ENCODE measurements at places on chromosomes 1 and 21.

DNA sequence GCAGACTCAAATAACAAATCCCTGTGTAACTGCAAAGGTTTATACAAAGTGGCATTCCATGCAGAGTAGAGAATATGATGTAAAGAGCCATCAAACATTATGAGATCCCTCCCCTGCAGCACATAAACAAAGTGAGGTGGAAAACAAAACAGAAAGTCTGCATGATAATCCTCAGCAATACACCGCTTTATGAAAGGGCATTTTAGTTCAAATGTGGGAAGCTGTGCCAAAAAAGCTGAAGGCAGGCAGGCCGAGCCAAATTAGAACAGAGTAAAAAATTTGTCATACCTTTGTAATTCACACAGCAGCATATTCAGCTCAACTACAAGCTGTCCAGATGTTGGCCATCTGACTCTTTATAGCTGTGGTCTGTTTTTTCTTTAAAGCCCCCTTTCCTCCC, 113.5 kb downstream of the LHX9 start:
- no peak for DNase-seq

- no peak for DNase-seq
Observed at GRCh38 chr1:65470766-65471165, 50.3 kb downstream of the LEPR start.

- no peak for DNase-seq
Observed at GRCh38 chr1:174871886-174872285, 127.9 kb upstream of the CACYBP start.

DNA sequence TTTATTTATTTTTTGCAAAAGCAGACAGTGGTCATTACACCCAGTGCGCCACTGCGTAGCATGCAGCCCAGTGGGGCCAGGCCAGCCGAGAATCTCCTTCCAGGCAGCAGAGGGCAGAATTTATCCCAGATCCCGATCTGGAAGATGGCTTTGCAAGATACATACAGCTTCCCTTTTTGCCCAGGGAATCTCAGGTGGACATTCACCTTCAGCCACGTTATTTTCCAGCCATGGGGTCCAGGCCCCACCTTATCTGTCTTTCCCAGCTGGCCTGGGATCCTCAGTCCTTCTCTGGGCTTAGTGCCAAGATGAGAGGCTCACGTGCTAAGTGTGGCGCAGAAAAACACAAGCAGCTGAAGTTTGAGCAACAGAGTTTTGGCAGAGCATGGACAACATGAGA, 123.6 kb downstream of the AJAP1 start:
- DNase-seq, result no peak

GRCh38 chr1:181647314-181648035, 164.2 kb downstream of the CACNA1E start:
- no peak for DNase-seq

DNA sequence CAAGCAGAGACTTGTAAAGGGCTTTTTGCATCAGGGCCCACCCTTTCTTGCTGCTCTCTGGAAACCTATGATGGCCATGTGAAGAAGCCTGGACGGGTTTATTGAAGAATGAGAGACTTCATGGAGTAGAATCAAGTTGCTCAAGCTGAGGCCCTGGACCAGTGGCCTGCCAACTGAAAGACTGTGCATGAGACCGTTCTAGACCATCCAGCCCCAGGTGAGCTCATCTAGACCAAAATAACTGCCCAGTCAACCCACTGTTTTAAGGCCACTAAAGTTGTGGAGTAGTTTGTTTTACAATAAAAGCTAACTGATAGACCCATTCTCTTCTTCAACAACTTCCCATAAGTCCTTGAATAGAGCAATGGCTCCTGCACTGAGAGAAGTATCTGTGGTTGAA, 11.8 kb upstream of the ENAH start:
- DNase-seq, result no peak

- DNase-seq, result no peak
Observed at GRCh38 chr1:43622901-43623780, 26.8 kb upstream of the KDM4A start.

Data from NCI-H2171 (cell line).